Activated naive CD4-positive, alpha-beta T cell treated with anti-CD3 and anti-CD28 coated beads for 36 hours (primary cell): ENCODE measurements at places on chromosomes 4 and X. TPM values are rescaled to one million over a fixed set of nuclear protein-coding genes. Genes with fewer than 3 reads are reported as not detected.

DNA sequence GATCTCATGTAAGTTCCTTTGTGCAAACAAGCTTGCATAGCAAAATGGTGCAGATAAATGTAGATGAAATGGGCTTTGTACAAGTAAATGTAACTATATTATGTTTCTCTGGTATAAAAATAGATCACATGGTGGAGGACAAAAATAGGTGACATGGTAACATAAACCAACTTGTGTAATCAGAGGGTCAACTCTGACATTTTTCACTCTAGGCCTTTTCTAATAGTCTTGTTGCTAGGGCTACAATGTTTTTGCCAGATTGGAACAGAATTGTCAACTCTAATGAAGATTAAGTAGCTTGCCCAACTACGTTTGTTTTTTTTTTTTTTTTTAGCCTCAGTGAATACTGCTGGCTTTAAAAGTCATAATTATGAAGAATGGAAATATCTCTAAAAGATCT is 11.5 kb downstream of the MAD2L1 start:
- DNase-seq: no peak

GRCh38 chr4:177264788-177265422 is 44.8 kb upstream of the NEIL3 start:
- DNase-seq: no peak

DNA sequence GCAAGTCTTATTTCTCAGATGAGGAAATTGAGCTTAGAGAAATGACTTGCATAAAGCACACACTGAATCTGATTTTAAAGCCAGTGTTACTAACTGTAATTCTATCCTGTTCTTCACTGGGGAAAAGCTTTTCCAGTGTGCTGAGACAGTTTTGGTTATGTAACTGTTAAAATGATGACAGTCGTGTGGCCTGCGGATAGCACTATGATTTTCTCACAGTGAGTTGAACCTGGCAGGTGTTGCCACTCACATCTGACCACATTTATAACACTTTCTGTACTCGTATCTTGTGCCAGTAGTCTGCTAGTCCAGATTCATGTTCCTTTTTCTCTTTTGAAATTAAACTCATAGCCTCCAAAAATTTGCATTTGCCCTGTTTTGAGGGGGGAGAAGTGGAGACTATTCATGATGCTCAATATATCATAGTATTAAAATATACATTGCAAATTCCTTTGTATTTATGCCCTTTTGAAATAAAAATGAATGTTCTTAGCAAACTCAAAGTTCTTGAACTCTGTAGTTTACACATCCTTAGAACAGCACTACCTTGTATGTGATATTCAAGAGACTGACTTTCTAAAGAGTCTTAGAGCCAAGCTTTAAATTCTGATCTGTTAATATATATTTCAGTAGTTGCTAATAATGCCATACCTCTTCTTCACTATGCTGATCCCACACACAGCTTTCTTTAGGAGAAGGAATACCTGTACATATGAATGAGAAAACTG is 132.3 kb downstream of the PDLIM5 start:
- no peak for DNase-seq

DNA sequence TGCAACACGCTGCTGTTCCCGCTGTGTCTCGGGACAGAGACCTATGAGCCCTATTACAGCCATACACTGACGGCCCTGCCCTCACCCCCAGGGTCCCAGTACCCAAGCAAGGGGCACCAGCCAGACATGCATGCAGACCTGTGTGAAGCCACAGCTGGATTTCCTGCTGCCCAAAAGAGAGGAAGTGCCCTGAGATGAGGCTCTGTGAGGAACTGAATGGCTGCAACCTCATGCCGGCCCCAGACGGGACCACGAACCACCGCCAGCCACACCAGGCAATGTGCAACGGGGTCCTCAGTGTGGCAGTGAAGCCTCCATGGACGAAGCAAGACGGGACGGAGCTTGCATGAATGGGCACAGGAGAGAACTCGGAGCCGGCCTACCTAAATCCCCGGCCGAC is 21.1 kb downstream of the CTBP1 start:
- no peak for DNase-seq

GRCh38 chr4:169404960-169405359 is 134.2 kb upstream of the SH3RF1 start:
- DNase-seq: no peak

The DCAF12L1 gene
- total RNA-seq: not detected

The ARR3 gene
- not detected for total RNA-seq
